ENCODE measurements at places on chromosomes 3 and 15.

DNA sequence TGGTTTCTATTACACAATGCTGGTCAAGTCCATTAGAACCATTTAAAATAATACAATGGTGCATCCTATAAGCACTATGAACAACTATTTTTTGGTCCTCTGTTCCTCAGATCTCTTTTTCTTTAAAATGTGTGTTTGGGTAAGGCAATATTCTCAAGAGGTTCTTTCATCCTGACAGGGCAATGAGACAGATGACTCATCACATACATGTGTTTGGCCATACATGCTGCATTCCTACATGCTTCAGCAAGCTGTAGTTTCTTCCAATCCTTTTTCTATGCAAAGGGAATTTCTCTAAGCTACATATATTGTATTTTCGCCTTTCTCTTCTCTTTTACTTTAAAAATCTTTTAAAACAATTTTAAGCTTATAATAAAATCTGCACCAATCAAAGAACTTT is 52.7 kb downstream of the OTOL1 start:
- DNase-seq = no peak

DNA sequence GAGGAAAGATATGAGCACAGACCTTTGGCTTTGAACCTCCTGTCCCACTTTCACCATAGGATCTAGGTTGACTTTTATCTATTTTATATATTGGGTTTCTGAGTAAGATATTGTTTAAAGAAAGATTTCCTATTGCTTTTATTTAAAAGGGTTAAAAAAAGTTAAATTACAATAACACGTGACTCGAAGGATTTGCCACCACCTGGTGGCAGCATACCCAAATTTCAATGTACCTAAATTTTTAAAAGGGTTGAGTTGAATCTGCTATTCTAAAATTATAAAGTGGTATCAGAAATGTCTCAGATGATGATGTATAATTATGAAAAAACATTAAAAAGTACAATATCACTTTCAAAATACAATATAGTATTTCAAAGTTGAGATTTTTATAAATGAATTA is 368.4 kb downstream of the MECOM start:
- DNase-seq = no peak

GRCh38 chr15:77440378-77440999 is 19.8 kb downstream of the HMG20A start:
- no peak for DNase-seq

- DNase-seq = no peak
These were observed 76.2 kb downstream of the NR2F2 start for GRCh38 chr15:96406701-96407100.

- no peak for DNase-seq
These were observed 471.7 kb upstream of the MCTP2 start for GRCh38 chr15:93759629-93760028.

DNA sequence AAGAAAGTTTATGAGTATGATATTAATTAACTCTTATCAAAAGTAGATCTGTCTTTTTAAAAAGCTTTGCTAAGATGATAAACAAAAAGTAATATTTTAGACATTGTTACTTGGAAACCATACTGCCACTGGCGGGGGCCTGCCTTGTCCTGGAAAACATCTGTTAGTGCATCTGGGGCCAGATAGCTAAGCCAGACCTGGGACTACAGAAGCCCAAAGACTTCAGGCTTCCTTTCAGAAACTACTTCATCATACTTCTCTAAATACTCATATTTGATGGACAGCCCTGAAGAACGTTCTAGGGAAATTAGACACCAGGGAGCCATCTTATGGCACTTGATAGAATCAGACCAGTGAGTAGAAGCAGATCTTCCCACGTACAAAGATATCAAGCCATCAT is 795.4 kb upstream of the SEMA6D start:
- no peak for DNase-seq

DNA sequence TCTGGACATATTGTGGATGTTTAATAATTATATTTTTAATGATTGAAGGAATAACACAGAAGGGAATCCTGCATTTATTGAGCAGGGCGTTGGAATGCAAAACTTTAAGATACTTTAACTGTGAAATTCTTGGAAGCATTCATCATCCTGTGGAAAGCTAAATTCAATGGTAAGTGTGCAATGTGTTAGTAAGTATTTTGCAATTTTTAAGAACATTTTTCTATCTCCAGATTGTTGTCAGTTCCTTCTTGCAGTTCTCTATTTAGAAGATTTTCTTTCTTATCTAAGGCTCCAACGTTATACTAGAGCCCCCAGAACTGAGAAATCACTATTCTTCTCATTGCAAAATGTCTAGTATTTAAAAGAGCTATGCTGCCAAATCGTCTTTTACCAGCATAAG is 132.2 kb upstream of the TSC22D2 start:
- no peak for DNase-seq
